ENCODE measurements at places on chromosomes 1 and 21.

DNA sequence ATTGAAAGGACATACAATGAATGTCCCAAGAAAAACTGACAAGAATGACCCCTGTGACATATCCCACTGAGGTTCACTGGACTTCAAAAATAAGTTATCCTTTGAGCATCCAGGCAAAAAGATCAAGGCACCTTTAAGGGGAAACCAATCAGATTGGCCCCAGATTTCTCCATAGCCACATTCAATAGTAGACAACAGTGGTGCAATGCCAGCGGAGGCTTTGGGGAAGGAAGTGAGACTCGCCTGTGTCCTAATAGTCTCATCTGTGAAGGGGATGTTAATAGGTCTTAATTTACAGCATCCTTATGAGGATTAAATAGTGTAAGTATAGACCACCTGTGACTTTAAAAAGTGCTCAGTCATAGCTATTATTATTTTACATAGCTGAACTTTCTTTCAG is 21.5 kb downstream of the RPL5 start:
- H3K4me3 ChIP-seq: no peak overlapping the region
- no peaks in the 10 kb centered on the region for H3K27me3 ChIP-seq
- peaks cover 10% of the 10 kb centered on the region for H3K36me3 ChIP-seq
- H3K4me1 ChIP-seq: peaks cover 8% of the 10 kb centered on the region
- H3K27ac ChIP-seq: no peak overlapping the region
- no peak for DNase-seq

DNA sequence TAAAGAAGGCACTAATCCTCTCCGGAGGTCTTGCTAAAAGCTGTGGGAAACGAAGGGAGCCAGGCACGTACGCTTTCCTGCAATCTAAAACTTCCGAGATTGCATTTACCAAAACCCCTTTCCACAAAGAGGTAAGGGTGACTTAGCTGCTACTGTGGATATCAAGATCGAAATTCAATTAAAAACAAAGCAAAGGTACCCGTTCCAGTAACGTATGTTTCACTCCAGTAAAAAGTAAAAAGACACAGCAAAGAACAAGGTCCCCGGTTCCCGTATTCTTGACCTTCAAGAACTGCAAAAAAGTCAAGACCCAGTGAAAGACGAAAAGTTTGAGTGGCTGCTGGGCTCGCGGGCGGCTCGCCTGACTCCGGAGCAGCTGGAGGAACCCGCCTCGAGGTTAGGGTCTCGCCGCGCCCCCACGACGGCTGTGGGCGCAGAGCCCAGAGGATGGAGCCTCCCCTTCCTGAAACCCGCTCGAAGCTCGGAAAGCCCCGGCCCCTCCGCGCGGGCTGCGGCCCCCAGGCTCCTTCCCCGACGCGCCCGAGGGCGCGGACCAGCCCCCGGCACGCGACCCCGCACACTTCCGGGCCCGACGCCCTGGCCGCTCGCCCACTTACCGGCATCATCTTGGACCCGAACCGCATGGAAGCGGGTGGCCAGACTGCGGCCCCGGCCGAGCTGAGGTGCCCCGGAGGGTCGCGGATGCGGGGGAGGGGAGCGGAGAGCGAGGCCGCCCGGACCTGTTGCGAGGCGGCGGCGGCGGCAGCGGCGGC is 524 bp downstream of the TP53BP2 start:
- H3K4me3 ChIP-seq: peak overlapping the region; percentile 98
- DNase-seq: peak; percentile 67
- peak overlapping the region; percentile 100 for H3K27ac ChIP-seq

DNA sequence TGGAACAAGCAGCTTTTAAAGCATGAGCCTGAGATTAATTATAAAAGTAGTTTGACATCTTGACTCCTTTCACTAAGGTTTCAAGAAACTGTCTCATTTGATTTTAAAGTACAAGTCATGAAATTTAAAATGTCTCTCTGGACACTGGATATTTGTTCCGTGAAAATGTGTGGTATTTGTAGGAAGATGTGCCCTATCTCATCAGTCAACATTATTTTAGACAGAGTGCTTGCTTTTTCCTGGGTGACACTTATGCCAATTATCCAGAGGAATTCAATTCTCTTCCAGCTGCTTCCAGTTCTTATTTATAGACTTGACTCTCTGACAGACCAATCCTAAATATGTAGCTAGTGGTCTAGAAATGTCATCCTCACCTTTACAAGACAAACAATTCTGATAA is 300.4 kb downstream of the PLA2G4A start:
- no peak overlapping the region for H3K27ac ChIP-seq
- no peaks in the 10 kb centered on the region for H3K36me3 ChIP-seq
- DNase-seq: no peak
- H3K4me1 ChIP-seq: no peaks in the 10 kb centered on the region
- H3K4me3 ChIP-seq: no peak overlapping the region
- H3K27me3 ChIP-seq: no peaks in the 10 kb centered on the region

DNA sequence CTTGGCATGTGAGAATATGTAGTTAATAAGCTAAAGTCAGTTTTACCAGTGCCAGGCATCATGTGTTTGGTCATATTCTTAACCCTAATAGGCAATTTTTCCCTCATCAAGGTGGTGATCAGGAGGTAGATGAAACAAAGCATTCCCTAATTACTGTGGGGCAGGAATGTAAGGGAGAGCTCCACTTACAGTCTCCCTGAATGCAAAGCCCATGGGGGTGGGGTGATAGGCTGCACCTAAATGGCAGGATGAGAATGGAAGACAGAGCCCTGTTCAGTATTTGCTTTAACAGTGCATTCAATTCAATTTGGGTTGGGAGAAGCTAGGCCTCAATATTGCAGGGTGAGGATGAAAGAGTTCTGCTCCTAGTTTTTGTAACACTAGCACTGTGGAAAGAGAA is 23.4 kb downstream of the ZNF678 start:
- no peak overlapping the region for H3K27ac ChIP-seq
- H3K27me3 ChIP-seq: no peaks in the 10 kb centered on the region
- H3K36me3 ChIP-seq: peaks cover 69% of the 10 kb centered on the region
- no peak for DNase-seq

GRCh38 chr1:186413319-186413718 is 37.7 kb downstream of the ODR4 start:
- no peak overlapping the region for H3K4me3 ChIP-seq
- H3K36me3 ChIP-seq: peaks cover 3% of the 10 kb centered on the region

DNA sequence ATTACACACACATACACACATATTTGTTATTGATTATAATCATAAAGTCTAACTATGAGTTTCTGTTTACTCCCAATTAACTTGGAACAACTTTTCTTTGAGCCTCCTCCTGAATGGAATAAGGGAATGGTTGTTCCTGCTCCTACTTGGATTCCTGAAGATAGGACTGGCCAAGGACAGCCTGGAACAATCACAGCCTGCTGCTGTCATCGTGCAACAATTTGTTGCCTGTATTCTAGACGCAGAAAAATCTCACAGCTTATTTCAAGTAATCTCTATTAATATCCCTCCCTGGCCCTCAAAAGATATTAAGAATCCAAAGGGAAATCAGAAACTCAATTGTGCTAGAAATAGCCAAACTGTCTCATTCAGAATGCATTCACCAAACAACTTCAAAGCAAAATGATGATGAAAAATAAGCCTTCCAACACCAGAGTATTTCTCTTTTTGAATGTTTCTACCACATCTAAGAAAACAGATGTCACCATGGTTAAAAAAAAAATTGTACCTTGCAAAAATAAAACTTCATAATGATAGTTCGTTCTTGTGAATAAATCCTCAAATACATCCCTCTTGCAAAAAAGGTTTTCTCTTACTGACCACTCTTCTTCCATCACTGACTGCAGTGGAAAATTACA is 30.9 kb downstream of the RCAN1 start:
- peaks cover 12% of the 10 kb centered on the region for H3K4me1 ChIP-seq
- no peaks in the 10 kb centered on the region for H3K27me3 ChIP-seq
- no peak for DNase-seq
- no peak overlapping the region for H3K27ac ChIP-seq
- no peak overlapping the region for H3K4me3 ChIP-seq
- peaks cover 10% of the 10 kb centered on the region for H3K36me3 ChIP-seq

GRCh38 chr1:224353975-224354925 is 2.4 kb upstream of the CNIH4 start:
- no peak overlapping the region for H3K4me3 ChIP-seq
- H3K27me3 ChIP-seq: no peaks in the 10 kb centered on the region
- H3K27ac ChIP-seq: no peak overlapping the region
- no peak for DNase-seq
- H3K4me1 ChIP-seq: peaks cover 16% of the 10 kb centered on the region

- H3K27me3 ChIP-seq: peaks cover 2% of the 10 kb centered on the region
- no peak overlapping the region for H3K4me3 ChIP-seq
These were observed 133.8 kb upstream of the F3 start for GRCh38 chr1:94675373-94675772.

GRCh38 chr1:200302921-200303290 is 106.9 kb downstream of the ZNF281 start:
- H3K4me1 ChIP-seq: peaks cover 17% of the 10 kb centered on the region
- peaks cover 5% of the 10 kb centered on the region for H3K27me3 ChIP-seq
- peak overlapping the region; percentile 76 for H3K4me3 ChIP-seq

DNA sequence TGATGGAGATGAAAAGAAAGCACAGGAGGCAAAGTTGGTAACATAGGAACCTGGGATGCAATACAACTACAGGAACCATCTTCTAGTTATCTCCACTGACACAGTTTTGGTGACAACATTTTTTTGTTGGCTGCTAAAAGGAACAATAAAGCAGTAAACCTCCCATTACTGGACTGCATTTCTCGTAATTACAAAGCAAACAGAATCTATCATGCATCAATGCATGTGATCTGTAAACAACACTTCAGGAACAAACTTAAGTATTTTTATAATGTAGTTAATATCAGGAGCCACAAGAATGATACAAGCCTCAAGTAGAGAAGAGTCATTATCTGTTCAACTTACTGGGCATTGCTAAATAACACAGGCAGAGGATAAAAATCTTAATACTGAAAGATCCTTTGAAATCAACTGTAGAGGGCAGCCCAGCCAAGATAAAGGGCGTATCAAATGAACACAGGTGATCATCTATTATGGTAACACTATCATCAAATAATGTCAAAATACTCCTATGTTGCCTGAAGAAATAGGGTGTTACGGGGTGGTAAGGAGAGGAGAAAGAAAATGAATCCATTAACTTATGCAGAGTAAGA is 193.3 kb downstream of the EIF4G3 start:
- no peaks in the 10 kb centered on the region for H3K36me3 ChIP-seq
- no peaks in the 10 kb centered on the region for H3K4me1 ChIP-seq
- DNase-seq: no peak

GRCh38 chr21:45502006-45502345 is 40.3 kb downstream of the SLC19A1 start:
- H3K4me3 ChIP-seq: no peak overlapping the region
- no peaks in the 10 kb centered on the region for H3K27me3 ChIP-seq
- no peaks in the 10 kb centered on the region for H3K36me3 ChIP-seq
- H3K27ac ChIP-seq: no peak overlapping the region

- no peaks in the 10 kb centered on the region for H3K36me3 ChIP-seq
- no peak for DNase-seq
- no peaks in the 10 kb centered on the region for H3K27me3 ChIP-seq
- no peak overlapping the region for H3K27ac ChIP-seq
These were observed 106.6 kb downstream of the OMA1 start for GRCh38 chr1:58439946-58440345.

GRCh38 chr1:246058466-246058865 is 448.6 kb downstream of the SMYD3 start:
- peaks cover 8% of the 10 kb centered on the region for H3K36me3 ChIP-seq
- H3K4me3 ChIP-seq: no peak overlapping the region
- H3K27ac ChIP-seq: no peak overlapping the region

DNA sequence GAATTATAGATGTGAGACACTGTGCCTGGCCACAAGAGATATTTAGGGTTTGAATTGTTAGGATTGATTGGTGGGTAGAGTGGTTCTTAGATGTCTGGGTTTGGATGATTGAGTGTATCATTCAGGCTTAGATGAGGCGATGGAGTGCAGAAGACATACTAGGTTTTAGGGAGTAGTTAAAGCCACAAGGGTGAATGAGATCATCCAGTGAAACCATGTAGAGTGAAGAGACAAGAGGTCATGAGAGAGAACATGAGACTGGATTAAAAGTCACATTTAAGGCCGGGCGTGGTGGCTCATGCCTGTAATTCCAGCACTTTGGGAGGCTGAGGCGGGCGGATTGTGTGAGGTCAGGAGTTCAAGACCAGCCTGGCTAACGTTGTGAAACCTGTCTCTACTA is 37.2 kb downstream of the ZFYVE9 start:
- H3K4me1 ChIP-seq: no peaks in the 10 kb centered on the region
- no peak overlapping the region for H3K4me3 ChIP-seq
- H3K27ac ChIP-seq: no peak overlapping the region
- H3K36me3 ChIP-seq: no peaks in the 10 kb centered on the region
- no peak for DNase-seq

- H3K4me1 ChIP-seq: peaks cover 6% of the 10 kb centered on the region
- H3K36me3 ChIP-seq: no peaks in the 10 kb centered on the region
- H3K27me3 ChIP-seq: peaks cover 4% of the 10 kb centered on the region
- H3K4me3 ChIP-seq: peak overlapping the region; percentile 47
- no peak overlapping the region for H3K27ac ChIP-seq
- peak; percentile 65 for DNase-seq
These were observed 51.2 kb upstream of the SYNC start for GRCh38 chr1:32753532-32754316.

- peaks cover 7% of the 10 kb centered on the region for H3K27me3 ChIP-seq
- no peaks in the 10 kb centered on the region for H3K36me3 ChIP-seq
- DNase-seq: peak; percentile 26
- no peaks in the 10 kb centered on the region for H3K4me1 ChIP-seq
- H3K27ac ChIP-seq: no peak overlapping the region
- no peak overlapping the region for H3K4me3 ChIP-seq
These were observed 29.2 kb upstream of the OR2B11 start for GRCh38 chr1:247487057-247487456.

- H3K36me3 ChIP-seq: no peaks in the 10 kb centered on the region
- no peak for DNase-seq
- no peak overlapping the region for H3K4me3 ChIP-seq
- peaks cover 7% of the 10 kb centered on the region for H3K27me3 ChIP-seq
These were observed 404.8 kb downstream of the HLX start for GRCh38 chr1:221284028-221284427.

Data from activated CD4-positive, alpha-beta memory T cell treated with anti-CD3 and anti-CD28 coated beads for 36 hours (primary cell).